ENCODE measurements at places on chromosomes 4 and X. TPM values are rescaled to one million over a fixed set of nuclear protein-coding genes. Genes with fewer than 3 reads are reported as not detected.

DNA sequence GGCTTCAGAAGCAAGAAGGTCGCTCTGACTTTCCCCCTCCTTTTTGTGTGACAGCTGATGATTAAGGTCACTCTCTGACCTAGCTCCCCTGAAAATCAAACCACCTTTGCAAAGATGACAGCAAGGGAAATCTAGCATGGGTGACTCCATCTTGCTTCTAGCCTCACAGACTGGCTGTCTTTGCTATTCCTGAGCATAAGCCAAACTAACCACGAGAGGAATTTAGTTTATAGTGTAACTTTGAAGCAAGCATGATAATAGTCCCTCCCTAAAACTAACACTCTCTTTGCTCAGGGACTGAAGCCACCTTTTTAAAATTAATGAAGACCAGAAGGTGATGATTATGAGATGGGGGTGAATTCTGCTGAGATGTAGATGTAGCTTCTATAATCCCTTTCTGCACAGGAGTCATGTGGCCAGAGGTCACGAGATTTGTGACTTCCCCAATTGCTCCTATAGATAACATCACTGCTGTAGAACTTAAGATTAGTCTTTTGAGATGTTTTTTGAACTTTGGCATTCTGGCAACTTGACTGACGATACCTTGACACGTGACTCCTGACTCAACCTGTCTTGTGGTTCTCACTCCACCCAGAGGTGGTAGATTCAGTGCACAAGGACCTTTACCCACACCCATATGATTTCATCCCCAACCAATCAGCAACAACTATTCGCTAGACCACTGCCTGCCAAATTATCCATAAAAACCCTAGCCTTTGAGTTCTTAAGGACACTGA is 14.9 kb upstream of the PDE5A start:
- H3K36me3 ChIP-seq: no peaks in the 10 kb centered on the region
- no peak for DNase-seq
- H3K4me1 ChIP-seq: no peaks in the 10 kb centered on the region
- H3K27ac ChIP-seq: no peak overlapping the region
- H3K27me3 ChIP-seq: peaks cover 4% of the 10 kb centered on the region
- no peak overlapping the region for H3K4me3 ChIP-seq

DNA sequence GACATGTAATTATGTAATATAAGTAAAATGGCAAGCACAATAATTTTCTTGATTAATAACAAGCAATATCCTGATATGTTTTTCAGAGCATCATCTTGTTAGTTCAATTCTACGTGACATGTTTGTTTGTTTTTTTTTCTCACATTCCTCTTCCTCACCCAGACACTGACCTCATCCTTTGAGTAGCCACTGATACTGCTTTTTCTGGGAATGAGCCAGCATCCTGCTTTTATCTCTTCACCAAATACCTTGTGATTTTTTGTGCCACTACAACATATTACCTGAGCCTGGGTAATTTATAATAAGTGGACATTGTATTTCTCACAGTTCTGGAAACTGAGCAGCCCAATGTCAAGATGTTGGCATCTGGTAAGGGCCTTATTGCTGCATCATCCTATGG is 484.0 kb downstream of the NAF1 start:
- no peaks in the 10 kb centered on the region for H3K36me3 ChIP-seq
- DNase-seq: no peak
- no peak overlapping the region for H3K27ac ChIP-seq

GRCh38 chr4:184795214-184795844 is 30.4 kb downstream of the ACSL1 start:
- no peaks in the 10 kb centered on the region for H3K27me3 ChIP-seq
- DNase-seq: no peak
- no peak overlapping the region for H3K4me3 ChIP-seq
- H3K4me1 ChIP-seq: peaks cover 46% of the 10 kb centered on the region
- H3K27ac ChIP-seq: no peak overlapping the region
- peaks cover 25% of the 10 kb centered on the region for H3K36me3 ChIP-seq

DNA sequence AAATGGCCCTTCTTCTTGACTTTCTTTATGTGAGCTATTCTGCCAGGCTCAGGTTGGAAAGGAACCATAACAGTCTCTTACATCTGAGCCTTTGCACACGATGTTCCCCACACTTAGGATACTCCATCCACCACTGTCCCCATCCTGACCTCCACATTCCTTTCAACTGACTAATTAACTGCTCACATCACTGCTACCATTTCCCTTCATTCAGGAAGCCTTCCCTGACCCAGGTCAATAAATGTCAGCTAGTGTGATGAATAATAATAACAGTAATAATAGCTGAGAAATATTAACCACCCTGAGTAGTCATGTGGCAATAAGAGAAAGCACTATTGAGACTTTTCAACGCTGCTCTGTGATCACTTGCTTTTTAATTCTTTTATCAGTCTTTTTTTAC is 291.7 kb downstream of the KCNIP4 start:
- H3K36me3 ChIP-seq: no peaks in the 10 kb centered on the region
- no peak for DNase-seq
- no peaks in the 10 kb centered on the region for H3K4me1 ChIP-seq
- no peaks in the 10 kb centered on the region for H3K27me3 ChIP-seq

GRCh38 chr4:155659176-155659575 is 7.5 kb upstream of the GUCY1A1 start:
- peaks cover 2% of the 10 kb centered on the region for H3K4me1 ChIP-seq
- peaks cover 35% of the 10 kb centered on the region for H3K27me3 ChIP-seq
- H3K27ac ChIP-seq: no peak overlapping the region
- DNase-seq: no peak
- H3K4me3 ChIP-seq: no peak overlapping the region

DNA sequence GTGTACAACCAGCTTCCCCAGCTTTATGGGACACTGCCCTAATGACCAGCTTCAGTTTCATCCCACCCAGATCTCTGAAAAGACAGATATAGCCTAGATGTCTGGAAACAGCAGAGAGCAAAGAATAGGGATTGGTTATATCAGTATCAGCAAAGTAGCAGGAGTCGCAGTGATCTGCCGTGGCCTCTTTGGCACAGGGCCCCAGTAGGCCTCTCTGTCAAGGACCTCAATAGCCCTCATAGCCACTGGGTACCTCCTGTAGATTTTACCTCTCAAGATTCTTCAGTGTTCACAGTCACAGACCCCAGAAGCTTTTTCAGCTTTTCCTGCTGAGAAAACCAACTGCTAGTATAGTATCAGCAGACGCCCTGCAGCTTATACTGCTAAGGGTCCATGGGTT is 104.6 kb downstream of the ARHGEF9 start:
- no peak for DNase-seq
- H3K4me3 ChIP-seq: no peak overlapping the region
- H3K4me1 ChIP-seq: no peaks in the 10 kb centered on the region
- no peak overlapping the region for H3K27ac ChIP-seq
- peaks cover 34% of the 10 kb centered on the region for H3K36me3 ChIP-seq

DNA sequence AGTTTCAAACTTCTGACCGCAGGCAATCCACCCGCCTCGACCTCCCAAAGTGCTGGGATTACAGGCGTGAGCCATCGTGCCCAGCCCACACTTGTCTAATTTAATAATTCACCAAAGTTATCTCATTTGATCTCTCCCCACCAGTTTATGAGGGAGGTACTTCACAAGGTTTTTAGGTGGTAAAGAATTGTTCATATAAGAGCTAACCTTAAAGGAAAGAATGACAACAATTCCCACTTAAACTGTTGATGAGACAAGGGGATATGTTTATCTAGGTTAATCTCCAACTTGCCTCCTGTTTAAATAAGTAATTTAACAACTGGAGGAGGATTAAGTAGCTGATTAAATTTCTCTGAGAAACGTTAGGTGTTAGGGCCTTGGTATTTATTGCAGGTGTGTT is 117.6 kb upstream of the CBLL2 start:
- H3K4me1 ChIP-seq: no peaks in the 10 kb centered on the region
- H3K36me3 ChIP-seq: no peaks in the 10 kb centered on the region

SULT1E1 gene
- total RNA-seq: not detected

NRK gene
- not detected for total RNA-seq

IL13RA2 gene
- not detected for total RNA-seq

FAM9C gene
- total RNA-seq: not detected

FABP2 gene
- not detected for total RNA-seq

SLITRK2 gene
- not detected for total RNA-seq

MBNL3 gene
- total RNA-seq: 16.2 TPM

OPN1MW3 gene
- total RNA-seq: not detected

ARX gene
- total RNA-seq: not detected

SSX7 gene
- not detected for total RNA-seq

All from activated T-helper 2 cell treated with anti-CD3 and anti-CD28 coated beads, Interferon-gamma antibody, Interleukin-2, Interleukin-4, amounts not matched to agents 10 μg/mL and 5 μg/mL and 100 μg/mL, durations not matched to agents 14 hours and 24 hours and 36 hours (primary cell).